ENCODE measurements at places on chromosomes 6 and 20.

GRCh38 chr6:101762851-101763250 is 369.3 kb downstream of the GRIK2 start:
- DNase-seq: no peak

DNA sequence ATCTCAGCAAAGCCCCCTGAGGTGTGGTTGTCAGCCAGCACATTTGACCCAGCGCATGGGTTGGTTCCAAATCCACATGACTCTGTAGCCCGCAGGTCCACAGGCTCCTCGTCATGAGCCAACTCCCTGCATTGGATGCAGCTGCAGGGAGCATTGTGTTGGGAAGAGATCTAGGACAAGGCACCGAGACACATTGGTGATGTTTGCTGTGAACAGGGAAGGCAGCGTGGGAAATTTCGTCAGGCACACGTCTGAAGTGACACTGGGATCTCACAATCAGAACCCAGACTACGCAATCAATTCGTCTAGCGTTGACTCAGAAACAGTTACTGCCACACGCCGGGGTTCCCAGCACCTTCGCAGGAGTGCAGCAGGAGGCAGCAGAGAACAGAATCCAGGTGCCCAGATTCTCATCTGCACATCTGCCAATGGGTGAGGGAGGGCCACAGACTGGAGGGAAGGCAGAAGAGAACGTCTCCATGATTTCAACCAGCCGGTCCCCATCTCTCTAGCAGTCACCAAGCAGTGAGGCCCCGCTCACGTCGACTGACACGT is 177.0 kb downstream of the TTLL2 start:
- no peak for DNase-seq

- peak; percentile 81 for DNase-seq
Measured at GRCh38 chr6:36442671-36443470, at the start of the genes KCTD20 and PXT1. TSS of gene KCTD20 (plus strand) at chr6:36443000. CDS start at chr6:36470098, 27,098 bp downstream. TSS of gene PXT1 (minus strand) at chr6:36442854. CDS start at chr6:36426082, 16,772 bp downstream.

DNA sequence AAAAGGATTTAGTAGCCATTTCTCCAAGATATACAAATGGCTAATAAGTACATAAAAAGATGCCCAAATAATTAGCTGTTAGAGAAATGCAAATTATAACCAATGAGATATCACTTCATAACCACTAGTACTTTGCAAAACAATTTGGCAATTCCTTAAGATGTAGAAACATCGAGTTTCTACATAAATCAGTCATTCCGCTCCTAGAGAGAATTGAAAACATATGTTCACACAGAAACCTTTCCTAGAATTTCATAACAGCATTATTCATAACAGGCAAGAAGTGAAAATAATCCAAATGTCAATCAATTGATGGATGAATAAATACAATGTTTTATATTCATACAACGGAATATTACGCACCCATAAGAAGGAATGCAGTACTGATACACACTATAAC is 20.5 kb upstream of the NT5E start:
- DNase-seq: no peak

- DNase-seq: no peak
Measured at GRCh38 chr20:63568986-63569949, 4.8 kb downstream of the HELZ2 start.

DNA sequence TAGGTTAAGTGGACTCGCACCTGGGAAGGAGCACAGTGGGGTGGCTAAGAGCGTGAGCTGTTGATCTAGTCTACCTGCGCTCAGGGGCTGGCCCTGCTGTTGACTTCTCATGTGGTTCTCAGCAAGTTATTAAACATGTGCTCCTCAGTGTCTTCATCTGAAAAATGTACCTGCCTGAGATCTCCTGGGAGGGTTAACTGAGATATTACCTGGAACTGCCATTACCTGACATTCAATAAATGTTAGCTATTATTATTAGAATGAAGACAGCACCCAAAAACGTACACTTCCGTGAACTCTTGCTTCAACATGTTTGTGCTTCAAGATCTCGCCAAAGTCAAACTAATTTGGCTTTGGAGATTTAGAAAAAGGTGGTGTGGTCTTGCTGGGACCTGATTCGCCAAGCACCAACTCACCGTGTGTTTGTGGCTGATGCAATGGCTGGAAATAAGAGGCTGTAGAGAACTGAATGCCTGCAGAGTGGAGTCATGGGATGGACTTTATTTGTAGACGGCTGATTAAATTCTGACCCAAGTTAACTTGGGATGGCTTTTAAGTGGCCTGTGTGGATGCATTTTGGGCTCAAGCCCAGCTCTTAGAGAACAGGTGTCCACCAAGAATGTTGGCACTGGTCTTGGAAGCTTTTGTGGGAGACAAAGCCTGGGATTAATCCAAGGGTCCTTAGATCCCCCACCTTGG is 692.9 kb downstream of the QKI start:
- no peak for DNase-seq

GRCh38 chr6:168116975-168117899 is 38.2 kb upstream of the FRMD1 start:
- DNase-seq: no peak

GRCh38 chr6:166932116-166932515 is 24.2 kb downstream of the RNASET2 start:
- no peak for DNase-seq

GRCh38 chr6:44253307-44254101 is 3.8 kb downstream of the SLC35B2 start:
- DNase-seq: no peak

DNA sequence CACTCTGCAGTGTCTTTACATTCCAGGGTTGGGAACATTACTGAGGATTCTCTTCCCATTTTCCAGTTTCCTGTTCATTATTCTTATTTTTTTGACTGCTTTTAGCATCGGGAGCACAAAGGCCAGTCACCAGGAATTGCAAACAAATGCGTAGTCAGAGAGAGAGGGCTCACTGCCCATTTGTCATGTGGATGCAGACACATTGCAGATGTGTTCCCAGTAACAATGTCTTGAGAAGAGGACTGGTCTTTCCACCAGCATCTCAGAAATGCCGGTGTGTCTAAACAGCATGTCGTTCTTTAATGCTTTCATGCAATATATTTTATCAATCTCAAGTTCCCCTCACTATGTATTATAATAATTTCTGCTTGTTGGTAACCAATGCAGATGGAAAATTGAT is 952 bp upstream of the TAAR6 start:
- DNase-seq: peak; percentile 51

DNA sequence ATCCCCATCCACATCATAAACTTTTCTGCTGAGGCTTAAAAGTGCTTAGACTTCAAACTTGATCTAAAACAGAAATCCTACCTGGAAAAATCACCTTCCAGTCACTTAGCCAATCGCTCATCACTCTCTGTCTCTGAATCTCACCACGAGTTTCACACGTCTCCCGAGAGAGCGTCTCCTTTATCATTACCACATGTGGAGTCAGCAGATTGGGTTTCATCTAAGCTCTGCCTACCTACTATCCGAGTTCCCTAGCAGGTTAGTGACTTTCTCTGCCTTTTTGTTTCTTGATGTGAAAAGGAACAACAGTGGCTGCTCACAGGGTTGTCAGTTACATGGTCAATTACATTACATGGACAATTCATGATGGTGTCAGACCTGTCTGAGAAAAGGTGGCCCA is 286.2 kb downstream of the ESR1 start:
- no peak for DNase-seq

DNA sequence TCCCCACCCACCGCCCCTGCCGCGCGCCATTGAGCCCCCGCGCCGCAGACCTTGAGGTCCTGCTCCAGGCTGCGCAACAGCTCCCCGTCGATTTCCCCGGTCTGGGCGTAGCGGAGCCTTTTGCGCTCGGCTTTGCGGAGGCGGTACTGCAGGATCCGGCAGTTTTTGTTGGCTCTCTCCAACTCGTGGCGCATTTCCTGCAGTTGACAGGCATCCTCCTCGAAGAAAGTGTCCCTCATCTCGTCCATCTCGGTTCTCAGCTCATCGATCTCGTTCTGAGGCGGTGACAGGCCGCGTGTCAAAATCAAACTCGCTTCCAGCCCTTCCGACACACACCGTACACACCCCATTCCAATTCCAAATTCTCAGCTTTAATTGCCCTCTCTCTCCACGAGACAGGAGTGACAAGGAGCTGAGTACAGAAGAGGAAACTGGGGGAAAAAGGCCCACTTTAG is 4.3 kb downstream of the MTCL3 start:
- peak; percentile 46 for DNase-seq

DNA sequence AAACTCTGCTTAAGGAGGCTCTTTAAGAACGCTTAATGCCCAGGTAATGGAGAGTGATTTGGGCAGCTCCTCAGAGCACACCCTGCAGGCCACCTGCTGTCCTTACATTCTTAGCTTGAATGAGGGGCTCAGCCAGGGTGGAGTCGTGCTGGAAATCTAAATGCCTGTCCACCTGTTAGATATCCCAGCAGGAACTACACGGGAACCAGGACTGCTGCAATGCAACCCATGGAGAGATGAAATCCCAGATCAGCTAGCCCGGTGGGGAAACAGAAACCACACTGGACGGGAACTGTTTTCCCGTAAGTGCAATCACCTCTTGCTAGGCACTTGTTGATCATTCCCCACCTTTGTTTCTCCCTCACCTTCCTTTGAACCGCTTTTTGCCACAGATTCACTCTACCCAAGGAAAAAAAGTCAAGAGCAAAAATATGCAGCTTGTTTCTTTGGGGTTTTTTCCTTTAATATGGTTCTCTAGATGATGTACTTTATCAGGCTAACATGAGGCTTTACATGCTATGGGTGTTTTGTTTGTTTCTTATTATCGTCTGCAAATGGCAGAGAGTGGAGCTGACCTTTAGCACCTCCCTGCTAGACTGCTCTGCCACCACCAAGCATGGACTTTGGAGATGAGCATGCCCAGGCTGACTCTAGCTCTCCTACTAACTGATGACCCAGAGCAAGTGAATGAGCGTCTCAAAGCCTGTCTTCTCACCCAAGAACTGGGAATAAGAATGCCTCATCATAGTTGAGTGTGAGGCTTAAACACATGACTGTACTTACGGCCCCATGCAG is 125.9 kb upstream of the TNFAIP3 start:
- no peak for DNase-seq

DNA sequence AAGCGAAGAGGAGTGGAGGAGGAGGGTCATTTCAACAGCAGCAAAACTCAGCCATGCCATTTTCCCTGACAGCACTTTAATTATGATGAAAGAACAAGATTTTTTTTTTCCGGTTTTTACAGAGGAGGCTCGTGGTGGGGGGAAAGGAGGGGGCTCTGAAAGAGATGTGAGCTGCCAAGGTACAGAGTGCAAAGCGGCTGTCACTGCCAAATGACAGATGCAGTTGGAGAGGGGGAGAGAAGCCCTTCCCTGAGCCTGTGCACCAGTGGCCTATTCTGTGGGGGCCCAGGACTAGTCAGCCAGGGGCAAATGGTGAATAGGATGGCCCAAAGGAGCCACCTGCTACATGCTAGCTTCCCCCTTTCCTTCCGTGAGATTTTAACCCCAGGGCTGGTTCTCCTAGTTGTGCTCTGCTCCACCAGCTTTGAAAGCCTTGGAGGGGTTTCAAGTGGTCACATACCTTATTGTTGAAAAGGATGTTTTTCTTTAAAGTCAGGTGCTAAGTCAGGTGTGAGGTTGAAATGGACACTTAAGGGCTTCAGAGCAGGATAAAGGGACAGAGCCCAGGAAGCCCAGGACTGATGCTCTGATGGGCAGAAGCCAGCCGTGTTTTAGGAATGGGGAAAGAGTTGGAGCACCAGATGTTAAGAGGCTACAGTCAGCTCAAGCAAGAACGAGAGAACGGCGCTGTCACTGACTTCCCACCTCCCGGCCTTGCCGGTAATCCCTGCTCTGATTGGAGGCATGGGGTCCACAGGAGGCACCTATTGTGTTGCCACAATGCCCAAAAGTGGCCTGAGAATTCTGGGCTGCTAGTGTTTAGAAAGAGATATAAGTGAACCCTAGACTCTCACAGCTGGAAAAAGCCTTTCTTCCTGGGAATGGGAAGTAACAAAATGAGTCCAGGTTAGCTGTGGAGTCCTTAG is 24.8 kb downstream of the GNAS start:
- DNase-seq: no peak

GRCh38 chr20:59514554-59514953 is 89.8 kb upstream of the PHACTR3 start:
- no peak for DNase-seq

DNA sequence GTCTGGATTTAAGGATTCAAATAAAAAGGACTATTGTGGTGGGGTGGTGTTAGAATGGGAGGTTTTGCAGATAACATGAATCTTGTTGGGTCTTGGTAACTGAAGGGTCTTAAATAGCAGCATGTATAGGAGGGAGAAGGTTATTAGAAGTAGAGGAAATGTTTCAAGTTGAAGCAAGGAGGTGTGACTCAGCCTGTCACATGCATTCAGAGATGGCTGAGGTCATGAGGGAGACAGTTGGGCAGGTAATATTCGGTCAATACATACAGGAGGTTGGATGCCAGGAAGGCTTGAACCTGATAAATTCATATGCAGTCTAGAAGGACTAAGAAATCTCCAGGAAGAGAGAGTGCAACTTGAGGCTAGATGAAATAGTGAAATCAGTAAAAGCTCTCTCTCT is 6.1 kb downstream of the KLHL31 start:
- no peak for DNase-seq

Measured in hippocampal formation (tissue), 2 donors.